Left lung (tissue), 14 donors: ENCODE measurements at places on chromosomes 3 and 15.

- DNase-seq: no peak
These were observed 135.3 kb upstream of the TGFBR2 start for GRCh38 chr3:30471066-30471465.

DNA sequence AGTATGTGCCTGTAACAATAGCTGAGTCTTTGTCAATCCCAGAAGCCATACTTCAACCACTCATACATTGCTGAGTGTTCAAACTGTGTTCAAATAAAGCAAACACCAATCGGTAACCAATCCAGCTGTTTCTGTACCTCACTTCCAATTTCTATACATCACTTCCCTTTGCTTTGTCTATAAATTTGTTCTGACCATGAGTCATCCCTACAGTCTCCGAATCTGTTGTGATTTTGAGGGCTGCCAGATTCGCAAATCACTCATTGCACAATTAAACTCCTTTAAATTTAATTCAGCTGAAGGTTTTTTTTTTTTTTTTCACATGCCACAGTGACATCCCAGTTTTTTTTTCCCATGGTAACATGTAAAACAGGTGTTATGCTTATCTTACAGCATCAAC lies 870.3 kb downstream of the NAALADL2 start:
- no peak for DNase-seq

GRCh38 chr3:38031022-38031994 lies 1.9 kb upstream of the PLCD1 start:
- DNase-seq: peak; percentile 91

DNA sequence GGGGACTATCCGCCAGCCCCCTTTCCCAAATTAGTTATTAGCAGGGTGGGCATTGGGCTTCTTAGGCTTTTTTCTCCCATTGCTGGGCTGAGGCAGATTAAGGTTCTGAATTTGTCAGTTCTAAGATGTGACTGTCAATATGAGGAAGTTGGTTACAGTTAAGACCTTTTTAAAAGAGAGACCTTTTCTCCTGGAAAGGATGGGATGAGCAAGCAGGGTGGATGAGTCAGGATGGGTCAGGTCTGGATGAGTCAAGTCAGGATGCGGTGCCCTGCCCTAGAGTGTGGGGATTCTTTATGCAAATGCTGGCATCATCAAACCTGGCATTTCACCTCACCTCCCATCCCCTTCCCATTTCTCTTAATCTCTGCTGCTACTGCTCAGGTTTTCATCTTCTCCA lies 1.9 kb downstream of the AEN start:
- no peak for DNase-seq

DNA sequence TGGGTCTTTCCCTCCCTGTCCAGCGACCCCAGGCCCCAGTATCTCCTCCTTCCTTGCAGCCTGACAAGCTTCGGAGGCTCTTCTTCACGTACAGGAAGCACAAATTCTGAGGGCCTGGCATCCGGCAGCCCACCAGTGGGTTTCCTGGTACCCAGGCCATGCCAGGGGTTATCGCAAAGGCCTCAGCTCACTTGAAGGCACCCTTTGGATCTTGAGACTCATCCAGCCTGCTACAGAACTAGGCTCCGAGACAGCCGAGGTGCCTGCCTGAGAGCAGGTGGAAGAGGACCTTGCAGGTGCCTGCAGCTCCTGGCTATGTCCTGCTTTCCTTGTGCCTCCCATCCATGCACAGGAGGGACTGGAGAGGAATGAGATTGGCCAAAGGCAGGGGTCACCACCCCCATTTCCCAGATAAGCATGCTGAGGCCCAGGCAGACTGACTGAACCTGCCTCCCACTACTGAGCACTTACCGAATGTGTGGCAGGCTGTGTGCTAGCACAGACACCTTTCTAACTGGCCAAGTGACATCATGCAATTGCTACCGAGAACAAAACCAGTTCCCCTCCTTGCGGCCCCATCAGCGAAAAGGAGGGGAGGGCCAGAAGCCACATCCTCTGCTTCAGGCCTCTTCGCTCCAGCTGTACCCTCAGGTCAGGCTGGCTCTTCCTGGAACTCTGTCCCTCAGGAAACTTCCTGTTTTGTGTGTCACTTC lies 11.2 kb downstream of the SH2D7 start:
- no peak for DNase-seq

DNA sequence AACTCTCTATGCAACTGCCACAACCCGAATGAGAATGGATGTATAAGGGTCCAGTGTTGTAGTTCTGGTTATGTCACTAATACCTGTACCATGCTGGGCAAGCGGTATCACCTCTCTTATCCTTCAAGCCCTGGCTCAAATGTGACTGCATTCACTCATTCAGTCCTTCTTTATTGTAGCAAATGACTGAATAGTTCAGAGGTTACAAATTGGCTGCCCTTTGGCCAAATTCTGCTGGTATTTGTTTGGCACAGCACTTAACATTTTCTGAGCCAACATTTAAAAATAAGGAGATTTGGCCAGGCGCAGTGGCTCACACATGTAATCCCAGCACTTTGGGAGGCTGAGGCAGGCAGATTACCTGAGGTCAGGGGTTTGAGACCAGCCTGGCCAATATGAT lies 47.5 kb downstream of the DLEC1 start:
- no peak for DNase-seq

DNA sequence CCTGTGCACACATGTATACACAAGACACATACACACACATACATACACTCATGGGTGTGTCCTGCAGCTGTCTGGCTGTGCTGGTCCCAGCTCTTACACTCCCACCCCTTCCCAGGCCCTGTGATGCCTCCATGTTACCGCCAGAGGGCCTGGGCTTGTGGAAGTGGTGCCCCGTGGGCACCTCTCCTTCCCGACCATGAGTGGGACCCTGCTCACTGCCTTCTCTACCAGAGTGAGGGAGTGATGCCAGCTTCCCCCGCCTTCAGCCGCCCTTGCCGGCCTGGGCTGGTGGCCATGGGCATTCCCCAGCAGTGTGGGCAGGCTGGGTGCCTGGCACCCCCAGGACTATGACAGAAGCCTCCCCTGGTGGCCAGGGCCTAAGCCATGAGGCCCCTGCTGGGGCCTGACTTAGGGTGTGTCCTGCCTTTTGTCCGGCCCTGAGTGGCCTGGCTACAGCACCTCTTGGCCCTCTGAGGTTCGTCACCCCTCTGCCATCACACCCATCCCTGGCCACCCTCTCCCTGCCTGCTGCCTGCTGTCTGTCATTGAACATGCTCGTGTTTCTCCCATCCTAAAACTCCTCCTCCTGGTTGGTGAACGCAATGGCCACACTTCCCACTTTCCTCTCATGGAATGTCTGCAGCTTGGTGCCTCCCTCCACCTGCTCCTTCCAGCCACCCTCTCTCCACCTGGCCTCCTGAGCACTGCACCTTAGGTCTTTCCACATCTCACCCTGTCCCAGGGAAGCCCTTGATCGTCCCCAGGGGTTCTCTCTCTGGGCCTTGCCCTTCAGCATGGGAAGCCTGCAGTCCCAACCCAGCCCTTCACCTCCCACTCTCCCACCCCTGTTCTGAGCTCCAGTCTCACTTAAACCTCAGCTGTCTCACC lies 14.6 kb downstream of the HDAC11 start:
- DNase-seq: no peak

DNA sequence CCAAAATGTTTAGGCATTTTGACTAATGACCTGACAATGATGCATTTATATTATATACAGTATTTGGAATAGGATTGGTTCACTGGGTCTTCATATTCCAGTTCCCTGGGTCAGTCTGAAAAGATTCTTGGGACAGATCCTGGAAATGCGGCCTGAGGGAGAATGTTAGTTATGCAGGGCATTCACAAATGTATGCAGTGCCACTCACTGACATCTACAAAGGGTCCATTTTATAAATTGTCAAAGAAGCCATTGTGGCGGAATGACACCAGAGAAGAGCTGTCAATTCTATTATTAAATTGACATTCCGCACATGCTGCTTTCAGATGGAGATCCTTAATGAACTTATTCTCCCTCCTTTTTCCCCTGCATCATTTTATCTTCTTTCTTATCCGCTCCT lies 176.6 kb downstream of the VGLL3 start:
- DNase-seq: no peak

GRCh38 chr15:75208501-75209288 lies 7.0 kb downstream of the C15orf39 start:
- DNase-seq: no peak

- no peak for DNase-seq
These were observed 75.7 kb downstream of the DUT start for GRCh38 chr15:48406911-48407310.

GRCh38 chr15:94414916-94415315 lies 183.6 kb downstream of the MCTP2 start:
- no peak for DNase-seq

DNA sequence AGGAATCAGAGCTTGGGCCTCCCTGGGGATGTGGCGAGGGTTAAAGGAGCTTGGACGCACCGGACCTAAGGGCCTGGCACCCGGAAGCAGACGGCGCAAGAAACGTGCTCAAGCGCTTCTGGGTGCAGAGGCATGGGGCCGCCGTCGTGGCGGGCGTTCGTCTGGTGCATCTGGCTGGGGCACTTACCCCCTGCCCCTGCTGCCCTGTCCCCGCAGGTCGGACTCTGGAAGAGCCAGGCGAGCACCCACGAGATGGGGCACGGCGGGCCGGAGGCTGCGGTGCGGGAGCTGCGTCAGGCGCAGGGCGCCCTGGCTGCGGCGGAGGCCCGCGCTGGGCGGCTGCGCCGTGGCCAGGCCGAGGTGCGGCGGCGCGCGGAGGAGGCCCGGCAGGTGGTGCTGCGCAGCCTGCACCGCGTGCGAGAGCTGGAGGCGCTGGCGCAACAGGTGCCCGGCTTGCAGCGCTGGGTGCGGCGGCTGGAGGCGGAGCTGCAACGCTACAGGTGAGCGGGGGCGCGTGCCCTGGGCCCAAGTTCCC lies 2.5 kb downstream of the EFCC1 start:
- peak; percentile 89 for DNase-seq
